Left ventricle myocardium superior (tissue), 1 donor: ENCODE measurements at places on chromosomes 7 and 10.

DNA sequence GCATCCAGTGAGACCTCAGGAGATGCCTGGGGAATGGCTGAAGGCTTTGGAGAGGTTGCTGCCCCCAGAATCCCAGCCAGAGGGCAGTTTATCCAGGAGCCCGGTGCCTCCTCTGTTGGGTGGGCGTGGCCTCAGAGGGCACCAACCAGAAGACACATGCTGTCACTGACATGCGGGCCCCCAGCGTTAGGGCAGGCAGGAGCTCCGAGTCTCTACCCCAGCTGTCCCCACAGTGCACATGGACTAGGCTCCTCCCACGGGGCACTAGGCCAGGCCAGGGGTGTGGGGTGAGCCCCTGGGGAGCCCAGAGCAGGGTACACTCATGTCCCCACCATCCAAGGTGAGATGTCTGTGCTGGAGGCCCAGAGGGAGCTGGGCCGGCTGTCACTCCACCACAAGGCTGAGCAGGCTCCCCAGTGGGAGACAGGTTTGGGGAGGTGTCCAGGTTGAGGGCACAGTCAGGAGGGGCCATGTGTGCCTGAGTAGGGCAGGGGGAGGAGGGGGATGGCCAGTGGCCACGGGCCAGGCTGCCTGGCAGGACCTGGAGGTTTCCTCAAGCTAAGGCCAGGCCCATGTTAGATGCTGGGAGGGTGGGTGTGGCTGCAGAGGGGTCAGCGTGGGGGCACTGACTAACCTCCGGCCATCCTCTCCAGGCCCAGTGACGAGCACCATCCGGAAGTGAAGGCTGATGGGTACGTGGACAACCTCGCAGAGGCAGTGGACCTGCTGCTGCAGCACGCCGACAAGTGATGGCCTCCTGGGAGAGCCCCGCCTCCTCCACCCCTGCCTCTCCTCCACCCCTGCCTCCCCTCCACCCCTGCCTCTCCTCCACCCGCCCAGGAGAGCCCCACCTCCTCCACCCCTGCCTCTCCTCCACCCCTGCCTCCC lies 131.3 kb downstream of the FAM53B start:
- no peak for DNase-seq

DNA sequence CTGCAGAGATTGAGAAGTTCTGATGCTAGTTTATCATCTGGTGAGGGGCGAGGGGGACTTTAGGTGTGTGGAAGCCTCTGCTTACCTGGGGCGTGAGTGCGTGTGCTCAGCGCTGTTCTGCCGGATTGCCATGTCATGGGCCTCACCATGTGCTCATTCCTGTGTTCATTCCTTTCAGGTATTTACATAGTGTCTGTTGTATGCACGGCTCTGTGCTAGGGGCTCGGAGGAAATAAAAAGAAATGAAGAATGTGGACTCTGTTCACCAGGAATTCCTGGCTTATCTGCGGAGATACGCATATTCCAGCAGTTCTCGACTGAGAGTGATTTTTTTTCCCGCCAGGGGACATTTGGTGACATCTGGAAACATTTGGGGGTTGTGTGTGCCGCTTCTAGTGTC lies 152.0 kb downstream of the CAMK1D start:
- no peak for DNase-seq

GRCh38 chr7:26349005-26349915 lies 57.6 kb downstream of the SNX10 start:
- DNase-seq, result no peak

DNA sequence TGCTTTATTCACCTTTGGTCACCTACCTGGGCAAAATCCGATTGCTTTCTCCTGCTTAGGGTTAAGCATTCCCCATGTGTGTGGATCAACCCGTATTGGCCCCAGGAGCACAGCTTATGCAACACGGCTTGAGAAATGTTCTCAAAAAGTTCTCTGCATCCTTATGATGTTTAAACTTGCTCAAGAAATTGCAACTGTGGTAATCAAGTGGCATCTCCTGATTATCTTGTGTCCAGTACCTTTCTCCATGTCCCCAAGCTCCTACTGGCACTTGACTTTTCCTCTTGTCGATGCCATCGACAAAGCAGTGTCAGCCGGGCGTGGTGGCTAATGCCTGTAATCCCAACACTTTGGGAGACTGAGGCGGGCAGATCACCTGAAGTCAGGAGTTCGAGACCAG lies 4.7 kb upstream of the PKD2L1 start:
- no peak for DNase-seq

GRCh38 chr7:80259-81067 lies 111.9 kb upstream of the FAM20C start:
- no peak for DNase-seq

GRCh38 chr10:4345877-4346646 lies 479.9 kb upstream of the AKR1E2 start:
- DNase-seq, result no peak

DNA sequence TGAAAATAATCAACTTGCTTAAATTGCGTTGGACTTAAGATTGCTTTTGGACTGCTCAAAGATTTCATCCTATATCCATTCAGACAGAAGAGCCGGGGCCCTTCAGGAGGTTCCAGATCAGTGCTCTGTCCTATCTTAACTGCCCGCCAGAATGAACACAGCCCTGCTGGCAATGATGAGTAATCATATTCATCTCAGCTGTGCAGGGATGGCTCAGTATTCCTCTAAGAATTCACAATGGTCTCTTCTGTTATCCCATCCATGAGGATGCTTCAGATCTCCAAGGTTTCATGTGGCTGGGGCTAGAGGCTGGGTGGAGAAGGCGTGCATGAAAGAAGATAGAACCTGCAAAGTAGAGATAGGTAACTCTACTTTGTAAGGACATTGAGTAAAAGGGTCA lies 80.0 kb upstream of the NPVF start:
- no peak for DNase-seq

DNA sequence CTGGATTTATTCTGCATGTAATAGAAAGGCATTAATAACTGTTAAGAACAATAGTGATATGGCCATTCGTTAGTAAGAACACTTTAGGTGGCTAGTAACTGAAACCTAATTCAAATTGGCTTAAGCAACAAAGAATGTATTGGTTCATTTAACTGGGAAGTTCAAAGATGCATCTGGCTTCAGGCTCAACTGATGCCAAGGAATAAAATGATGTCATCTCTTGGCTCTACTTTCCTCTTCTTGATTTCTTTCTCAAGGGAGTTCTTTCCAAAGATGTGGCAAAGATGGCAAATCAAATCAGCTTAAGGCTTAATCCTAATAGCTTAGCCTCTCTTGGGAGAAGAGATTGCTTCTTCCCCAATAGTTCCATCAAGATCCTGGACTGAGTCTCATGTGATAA lies 51.6 kb downstream of the PIK3CG start:
- DNase-seq, result no peak

DNA sequence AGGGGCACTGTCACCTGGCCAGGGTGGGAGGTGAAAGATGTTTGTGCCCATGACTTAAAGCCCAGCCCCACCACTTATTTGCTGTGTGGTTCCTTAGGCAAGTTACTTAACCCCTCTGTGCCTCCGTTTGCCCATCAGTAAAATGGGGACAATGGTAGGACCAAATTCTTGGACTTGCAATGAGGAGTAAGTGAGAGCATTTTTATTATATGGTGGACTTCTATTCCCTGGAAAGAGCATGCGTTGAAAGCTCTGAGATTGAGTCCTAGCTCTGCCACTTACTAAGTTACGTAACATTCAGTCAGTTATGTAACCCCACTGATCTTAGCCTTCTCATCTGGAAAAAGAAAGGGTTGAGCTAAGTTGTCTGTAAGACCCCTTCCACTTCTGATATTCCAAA lies 18.8 kb downstream of the VSIR start:
- no peak for DNase-seq

GRCh38 chr10:104638861-104639589 lies 2.1 kb upstream of the SORCS3 start:
- no peak for DNase-seq

GRCh38 chr7:51298912-51299311 lies 17.7 kb downstream of the COBL start:
- DNase-seq, result no peak

DNA sequence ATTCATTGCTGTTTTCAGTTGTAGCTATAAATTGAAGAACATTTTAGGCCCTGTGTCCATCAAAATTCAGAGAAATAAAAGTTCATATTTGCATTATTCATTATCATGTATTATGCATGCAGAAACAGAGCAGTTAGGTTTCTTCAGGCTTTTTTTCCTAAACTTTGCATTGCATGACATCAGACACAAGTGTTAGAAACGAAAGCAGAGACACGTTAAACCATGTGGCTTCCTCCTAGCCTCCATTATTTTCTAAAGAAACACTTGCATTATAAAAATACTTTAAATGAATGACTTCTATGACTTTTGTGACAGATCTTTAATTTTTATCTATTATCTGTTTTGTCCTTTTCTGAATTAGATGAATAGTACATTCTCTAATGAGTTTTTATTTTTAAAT lies 8.8 kb upstream of the EBLN1 start:
- no peak for DNase-seq

GRCh38 chr10:34584164-34584563 lies 230.9 kb downstream of the PARD3 start:
- DNase-seq, result no peak

DNA sequence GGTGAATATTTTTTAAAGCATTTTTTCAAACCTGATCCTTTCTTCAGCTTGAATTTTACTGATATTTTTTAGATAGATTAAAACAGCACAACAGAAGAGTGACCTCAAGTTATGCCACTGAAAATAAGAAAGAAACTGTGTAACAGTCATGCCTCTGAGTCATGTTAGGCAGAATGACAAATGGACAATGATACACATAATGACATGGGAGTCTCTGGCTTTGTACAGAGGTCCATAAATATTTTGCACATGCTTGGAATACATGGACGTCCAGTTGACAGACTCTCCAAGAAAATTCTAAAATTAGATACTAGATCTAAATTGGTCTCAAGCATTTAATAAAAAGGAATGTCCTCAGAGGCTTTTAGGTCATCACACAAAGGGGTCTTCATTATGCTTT lies 21.9 kb upstream of the SEMA3A start:
- no peak for DNase-seq

DNA sequence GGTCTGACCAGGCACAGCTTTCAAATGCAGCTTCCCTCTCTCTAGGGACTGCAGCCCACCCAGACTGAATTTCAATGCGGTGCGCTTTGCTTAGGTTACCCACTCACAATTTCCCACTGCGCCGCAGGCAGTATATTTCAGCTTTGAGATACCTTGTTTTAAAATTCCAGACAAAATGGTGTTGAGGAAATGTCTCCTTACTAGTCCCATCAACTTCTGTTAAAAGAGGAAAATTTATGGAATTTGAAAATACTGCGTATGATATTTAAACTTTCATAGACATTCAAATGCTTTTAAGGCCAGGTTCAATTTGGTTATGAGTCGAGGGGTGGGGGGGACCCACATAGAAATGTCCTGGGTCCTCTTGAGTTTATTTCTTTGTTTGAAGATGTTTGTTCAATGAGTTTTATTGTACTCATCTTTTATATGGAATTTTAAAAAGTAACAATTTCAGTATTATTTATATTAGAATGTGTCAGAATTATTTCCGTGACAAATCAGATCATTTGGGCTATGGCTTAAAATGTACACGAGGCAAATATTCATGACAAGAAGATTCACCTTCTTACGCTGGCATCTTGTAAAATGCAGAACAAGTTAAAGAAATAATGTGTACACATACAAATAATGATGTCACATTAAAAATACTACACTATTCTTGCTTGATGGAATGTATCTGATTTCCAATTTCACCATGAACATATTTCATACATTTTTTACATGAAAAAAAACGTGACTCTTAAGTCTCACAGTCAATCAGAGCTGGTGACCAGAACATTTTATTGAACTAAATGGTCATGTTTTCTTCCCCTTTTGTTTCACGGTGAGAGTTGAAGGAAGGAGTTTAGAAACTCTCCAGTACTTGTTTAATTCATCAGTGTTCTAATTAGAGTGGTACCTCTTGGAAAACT lies 1.3 kb downstream of the IKZF1 start:
- no peak for DNase-seq

DNA sequence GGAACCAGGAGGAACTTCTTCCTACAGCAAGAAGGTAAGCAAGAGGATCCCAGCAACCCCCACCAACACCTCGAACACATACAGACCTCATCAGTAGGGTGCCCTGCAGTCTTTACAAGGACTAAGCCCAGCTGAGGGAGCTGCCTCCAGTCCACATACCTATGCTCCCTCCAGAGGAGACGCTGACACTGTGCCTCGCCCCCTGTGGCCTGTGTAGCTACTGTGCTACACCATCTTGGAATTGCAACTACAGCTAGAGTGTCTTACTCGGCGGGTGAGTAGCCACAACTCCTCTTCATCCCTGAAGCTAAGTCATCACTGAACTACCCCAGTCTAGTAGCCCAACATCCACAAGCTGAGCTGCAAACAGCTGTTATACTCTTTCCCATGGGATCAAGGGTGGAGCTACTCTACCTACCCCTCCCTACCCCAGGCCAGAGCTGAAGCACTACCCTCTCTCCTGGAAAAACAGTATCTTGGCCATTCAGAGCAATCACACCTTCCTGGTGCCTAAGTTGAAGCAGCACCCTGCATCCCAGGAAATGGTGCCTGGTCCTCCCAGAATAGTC lies 42.2 kb upstream of the CAMK2B start:
- DNase-seq, result no peak

- DNase-seq, result no peak
Measured at GRCh38 chr10:110471566-110472139, 26.1 kb upstream of the DUSP5 start.

DNA sequence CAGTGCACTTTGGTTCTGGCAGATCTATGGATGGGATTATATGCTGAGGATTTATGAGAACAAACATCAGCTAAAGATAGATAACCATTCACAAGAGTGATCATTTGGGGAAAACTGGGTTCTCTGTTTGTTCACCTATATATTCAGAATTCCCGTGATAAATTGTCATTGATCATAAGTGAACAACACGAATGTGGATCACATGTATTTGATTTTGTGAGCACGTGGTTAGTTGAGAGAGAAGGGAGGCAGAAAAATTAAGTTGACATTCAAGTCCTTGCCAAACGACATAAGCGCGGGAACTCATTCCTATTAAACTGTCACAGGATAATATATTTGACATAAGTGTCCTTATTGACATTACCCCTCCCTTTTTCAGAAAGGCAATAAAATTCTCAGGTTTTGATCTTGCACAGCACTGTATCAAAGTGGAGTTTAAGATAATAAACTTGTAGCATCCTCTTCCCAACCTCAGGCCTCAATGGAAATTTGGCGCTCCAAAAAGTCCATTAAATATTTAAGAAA lies 64.9 kb upstream of the MYO3A start:
- DNase-seq, result no peak

DNA sequence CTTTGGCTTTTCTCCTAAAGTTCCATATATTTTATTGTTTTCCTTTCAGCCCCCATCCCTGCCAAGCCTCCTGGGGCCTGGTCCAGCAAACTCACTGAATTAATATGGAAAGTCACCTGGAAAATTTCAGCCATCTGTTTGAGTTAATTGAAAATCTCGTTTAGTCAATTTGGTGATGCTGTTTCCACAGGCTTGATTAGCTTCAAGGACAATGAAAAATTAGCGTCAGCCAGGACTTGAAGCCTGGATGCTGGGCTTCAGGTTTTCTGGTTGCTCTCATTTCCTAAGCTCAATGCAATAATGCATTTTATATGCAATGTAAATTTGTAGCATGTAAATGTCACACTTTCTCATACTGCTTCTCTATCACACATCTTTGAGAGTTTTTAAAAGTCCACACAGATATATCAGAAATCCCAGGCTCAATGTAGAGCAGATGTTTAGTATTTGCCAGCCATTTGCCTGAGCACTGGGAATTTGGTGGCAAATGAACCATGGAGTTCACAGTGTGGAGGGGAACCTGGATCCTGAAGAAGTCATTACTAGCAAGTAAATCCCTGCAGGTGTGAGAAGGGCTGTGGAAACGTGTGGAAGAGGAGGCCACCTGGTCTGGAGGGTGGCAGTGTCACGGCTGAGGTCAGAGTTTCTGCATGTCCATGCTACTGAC lies 228.5 kb downstream of the PAXIP1 start:
- no peak for DNase-seq
